ENCODE measurements at places on chromosomes 1 and 21.

DNA sequence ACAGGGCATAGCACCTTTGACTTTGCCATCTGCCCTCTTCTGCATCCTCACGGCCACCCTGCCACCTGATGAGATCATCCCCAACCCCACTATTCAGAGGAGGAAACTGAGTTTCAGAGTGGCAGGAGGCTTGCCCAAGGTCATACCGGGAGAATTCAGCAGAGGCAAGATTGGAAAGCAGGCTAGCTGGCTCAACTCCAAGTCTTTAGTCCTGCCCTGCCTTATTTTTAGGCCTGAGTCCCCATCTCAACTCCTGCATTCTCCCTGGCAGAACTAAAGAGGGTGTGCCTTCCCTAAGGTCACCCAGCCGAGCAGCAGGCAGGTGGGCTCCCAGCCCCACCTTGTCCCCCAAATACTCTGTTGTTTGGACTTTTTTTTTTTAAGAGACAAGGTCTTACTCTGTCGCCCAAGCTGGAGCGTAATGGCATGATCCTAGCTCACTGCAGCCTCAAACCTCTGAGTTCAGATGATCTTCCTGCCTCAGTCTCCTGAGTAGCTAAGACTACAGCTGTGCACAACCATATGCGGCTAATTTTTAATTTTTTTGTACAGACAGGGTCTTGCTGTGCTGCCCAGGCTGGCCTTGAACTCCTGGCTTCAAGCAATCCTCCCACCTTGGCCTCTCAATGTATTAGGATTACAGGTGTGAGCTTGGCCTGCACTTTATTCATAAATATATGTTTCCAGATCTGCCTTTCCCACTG is 13.8 kb upstream of the FGR start:
- DNase-seq: no peak

DNA sequence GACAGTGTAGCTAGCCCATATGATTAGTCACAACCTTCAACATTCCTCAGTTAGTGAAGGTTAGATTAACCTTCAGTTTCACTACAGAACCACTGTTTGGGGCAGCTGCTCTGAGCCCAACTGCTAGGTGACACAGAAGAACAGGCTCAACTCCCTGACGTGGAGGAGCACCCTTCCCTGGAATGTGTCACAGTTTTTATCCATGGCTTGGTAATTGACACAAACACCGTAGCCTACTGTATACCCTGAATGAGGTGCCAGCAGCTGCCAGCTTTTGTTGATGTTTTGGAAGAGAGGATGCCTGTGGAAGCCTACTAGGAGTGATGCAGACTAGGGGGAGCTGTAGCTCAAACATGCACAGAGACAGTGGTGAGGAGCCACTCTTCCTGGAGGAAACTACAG is 56.6 kb upstream of the CR2 start:
- DNase-seq: no peak

- no peak for DNase-seq
Observed at GRCh38 chr1:21326861-21327344, 36.6 kb upstream of the ECE1 start.

- no peak for DNase-seq
Observed at GRCh38 chr1:161008869-161009510, 12.0 kb downstream of the F11R start.

GRCh38 chr1:212915245-212916091 is 34.9 kb upstream of the VASH2 start:
- no peak for DNase-seq

DNA sequence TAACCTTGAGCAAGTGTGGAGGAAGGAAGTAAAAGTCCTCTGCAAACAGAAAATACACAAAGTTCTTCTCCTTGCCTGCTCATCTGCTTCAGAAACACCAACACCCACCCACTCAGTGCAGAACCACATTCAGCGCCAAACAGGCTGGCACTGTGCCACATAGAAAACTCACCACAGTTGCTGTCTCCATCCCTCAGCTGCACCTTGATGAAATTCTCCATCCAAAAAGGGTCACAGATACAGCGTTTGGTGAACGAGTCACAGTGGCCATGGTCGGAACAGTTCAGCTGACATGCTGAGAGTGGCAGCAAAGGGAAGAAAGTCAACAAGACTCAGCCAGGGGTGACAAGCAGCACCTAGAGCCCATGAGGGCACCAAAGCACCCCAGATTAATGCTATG is 114.5 kb downstream of the KIAA0319L start:
- DNase-seq: no peak

- DNase-seq: no peak
Observed at GRCh38 chr21:31136891-31137290, 98.6 kb upstream of the KRTAP19-8 start.

DNA sequence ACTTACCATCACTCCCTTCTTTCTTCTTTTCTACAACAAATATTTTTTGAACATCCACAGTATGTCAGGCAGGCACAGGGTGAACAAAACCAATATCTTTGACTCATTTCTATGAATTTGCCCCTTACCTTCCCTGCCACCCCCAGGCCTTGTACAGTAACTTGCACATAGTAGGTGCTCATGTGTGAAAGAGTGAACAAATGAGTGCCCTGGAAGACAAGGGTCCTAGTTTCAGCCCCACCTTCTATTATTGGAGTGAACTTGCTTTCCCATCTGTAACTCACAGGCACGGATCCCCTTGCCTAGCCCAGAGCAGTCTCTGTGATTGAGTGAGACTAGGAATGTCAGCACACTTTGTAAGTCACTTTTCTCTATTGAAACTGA is 12.8 kb downstream of the ZDHHC18 start:
- no peak for DNase-seq

DNA sequence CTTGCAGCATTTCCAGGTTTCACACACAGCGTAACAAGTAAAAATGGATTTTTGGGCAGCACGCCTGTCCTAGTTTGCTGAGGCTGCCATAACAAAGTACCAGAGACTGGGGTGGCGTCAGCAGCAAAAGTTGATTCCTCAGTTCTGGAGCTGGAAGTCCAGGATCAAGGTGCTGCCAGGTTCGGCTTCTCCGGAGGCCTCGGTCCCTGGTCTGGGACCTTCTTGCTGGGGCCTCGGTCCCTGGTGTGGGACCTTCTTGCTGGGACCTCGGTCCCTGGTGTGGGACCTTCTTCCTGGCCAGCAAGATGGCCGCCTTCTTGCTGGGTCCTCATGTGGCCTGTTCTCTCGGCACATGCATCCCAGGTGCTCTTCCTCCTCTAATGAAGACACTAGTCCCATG is 104.0 kb downstream of the PDE9A start:
- DNase-seq: no peak

- DNase-seq: no peak
Observed at GRCh38 chr1:85601901-85602300, 21.3 kb downstream of the CCN1 start.

DNA sequence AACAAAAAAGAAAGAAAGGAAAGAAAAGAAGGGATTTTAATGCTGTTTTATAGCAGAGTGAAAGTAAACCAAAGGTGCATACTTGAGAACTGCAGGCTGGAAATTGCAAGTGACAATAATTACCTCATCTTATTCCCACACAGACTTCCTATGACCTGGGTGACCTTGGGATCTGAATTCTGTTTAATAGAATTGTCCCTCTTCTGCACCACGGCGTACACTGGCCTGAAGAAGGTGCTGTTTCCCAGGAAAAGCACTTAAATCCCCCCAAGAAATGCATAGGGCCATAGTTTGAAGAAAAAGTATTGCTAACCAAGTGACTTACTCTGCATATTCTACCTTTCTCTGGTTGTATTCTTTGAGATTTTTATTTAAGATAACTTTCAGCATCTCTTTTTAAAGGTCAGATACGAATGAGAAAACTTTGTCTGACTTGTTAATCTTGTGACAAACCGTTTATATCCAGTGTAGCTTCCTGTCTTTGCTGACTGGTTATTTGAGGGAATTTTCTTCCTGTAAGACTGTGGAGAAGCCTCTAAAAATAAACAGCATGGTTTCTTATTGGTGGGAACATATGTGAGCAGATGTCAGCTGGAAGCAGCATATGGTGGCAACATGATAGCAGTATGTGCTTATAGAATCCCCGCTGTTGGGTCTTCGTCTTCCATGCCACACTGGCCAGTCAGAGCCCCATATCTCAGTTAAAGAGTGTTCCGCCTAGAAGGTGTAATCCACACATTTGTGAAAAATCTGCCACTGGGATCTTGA is 16.3 kb downstream of the TGFB2 start:
- DNase-seq: no peak

- peak; percentile 61 for DNase-seq
Observed at GRCh38 chr1:202952818-202953217, 5.3 kb downstream of the ADIPOR1 start.

- DNase-seq: no peak
Observed at GRCh38 chr1:194194724-194195123, 1008.3 kb upstream of the B3GALT2 start.

GRCh38 chr1:33211972-33212371 is 30.1 kb upstream of the TRIM62 start:
- no peak for DNase-seq

DNA sequence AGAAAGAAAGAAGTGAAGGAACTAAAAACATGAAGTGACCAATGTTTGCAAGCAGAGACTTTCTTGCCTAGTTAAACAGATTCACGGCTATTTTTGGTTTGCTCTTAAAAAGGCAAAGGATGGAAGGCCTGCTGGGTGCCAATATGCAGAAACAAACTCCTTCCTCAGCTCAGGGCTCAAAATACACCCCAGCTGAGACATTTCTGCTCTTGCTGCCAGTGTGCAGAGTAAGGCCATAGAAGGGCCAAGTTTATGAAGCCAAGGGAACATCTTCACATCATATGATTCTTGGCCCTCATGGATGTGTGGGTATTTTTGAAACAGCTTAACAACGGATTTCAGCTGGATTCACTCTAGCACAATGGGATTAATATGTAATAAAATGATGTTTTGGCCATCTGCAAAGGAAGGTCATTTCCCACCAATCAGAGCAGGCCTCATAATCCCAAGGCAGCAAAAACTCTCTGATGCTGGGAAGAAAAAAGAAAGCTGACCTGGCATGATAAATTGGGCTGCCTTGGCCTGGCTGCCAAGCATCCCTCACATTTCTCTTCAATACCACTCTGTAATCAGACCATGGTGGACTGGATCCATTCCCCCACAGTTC is 70.7 kb downstream of the CAPZB start:
- DNase-seq: no peak

GRCh38 chr1:103416681-103417286 is 108.7 kb upstream of the RNPC3 start:
- DNase-seq: no peak

GRCh38 chr1:8926707-8927694 is 18.7 kb upstream of the CA6 start:
- DNase-seq: peak; percentile 58

DNA sequence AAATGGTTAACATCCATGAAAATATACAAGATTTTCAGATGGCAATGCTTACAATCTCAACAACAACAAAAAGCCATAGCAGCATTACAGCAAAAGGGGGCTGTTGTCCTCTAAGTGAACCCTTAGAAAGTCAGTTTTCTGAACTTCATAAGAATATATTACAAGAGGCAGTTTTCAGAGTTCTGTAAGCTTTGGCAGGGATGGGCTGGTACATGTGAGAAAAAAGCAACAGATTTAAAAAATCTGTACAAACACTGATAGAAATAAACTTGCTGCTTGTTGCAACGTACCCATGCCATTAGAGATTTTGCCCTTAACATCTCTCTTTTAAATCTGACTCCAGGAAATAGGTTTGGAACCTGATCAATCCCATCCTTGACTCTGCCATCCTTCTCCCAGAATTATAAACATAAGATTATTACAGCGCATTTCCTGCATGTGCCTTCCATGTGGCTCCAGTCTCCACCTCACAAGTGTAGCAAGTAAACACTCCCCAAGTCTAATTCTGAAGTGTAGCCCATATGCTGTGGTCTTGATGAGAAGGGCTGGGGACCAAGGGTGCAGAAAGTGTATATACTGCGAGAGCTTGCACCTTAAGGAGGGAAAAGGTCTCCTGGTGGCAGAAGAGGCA is 101.4 kb upstream of the TSPAN2 start:
- no peak for DNase-seq

DNA sequence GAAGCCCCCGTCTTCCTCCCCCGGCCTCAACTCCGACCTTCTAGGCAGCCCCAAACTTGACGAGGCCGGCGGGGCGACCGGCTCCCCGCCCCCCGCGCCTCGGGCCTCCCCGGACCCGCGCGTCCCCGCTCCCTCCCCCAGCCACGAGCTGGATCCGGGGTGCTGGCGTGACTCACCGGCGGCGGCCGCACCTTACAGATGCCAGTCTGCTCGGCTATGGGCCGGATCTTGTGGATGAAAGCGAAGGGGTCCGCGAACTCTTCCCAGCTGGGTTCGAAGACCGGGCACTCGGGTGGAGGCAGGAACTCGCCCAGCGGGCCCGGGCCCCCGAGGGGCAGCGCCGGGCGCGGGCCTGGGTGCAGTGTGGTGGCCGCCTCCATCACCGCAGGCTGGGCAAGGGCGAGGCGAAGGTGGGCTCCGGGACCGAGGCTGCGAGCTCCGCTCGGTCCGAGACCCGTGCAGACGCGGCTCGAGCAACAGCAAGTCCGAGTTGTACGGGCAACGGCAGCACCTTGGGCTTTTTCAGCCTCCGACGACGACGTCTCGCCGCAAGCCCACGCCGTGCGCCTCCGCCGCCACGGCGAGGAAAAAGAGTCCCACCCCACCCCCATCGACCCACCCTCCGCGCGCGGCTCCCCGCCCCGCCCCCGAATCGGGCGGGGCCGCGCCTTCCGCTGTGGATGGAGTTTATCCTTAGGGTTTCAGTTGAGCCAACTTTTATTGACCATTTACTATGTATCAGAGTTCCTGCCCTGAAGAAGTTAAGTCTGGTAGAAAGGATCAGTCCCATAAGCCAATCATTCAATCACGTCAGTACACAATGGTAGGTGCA is at the start of gene KDM5B:
Gene KDM5B (minus strand): TSS at position 496 of the 832 bp plus-strand sequence. CDS start 116 bp downstream, at position 380.
- peak; percentile 50 for DNase-seq

DNA sequence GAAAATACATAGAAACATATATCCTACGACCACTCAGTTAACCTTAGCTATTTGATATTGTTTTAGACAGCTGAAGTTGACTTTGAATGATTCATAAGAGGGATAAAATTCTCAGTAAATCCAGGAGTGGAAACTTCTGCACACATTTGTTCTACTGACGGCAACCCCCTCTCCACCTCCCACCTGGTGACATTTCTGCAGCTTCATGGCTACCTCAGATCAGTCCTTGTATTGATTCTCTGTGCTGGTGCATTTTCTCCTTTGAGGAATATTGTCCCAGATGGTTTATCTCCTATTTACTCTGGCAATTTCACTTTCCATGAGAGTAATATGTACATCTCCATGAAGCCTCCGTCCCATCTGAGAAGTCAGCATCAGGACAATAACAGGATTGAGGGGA is 57.7 kb upstream of the COA6 start:
- DNase-seq: no peak

DNA sequence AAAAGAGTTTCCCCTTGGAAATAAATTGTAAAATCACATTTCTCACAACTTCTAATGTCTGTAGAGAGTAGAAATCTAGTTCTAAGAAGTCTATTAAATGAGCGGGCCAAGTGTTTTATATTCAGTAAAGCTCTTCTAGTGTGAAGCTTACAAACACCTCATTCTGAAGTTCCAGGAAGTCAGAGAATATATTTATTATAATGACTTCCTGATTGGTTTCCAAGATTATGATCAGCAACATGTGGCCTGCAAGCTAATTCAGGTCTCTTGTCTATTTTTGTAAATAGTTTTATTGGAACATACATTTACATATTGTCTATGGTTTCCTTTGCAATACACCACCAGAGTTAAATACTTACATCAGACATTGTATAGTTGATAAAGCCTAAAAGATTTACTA is 603.9 kb downstream of the AMY1C start:
- DNase-seq: no peak

All from CD4-positive, alpha-beta T cell treated with Interferon alpha-2 for 1 hour (primary cell).